ENCODE measurements at places on chromosomes 3 and 15. TPM values are rescaled to one million over a fixed set of nuclear protein-coding genes. Genes with fewer than 3 reads are reported as not detected.
A peak's percentile ranks its signal among the peaks of the same experiment; 100 is the strongest.

Gene UPK1B
- not detected for total RNA-seq

DNA sequence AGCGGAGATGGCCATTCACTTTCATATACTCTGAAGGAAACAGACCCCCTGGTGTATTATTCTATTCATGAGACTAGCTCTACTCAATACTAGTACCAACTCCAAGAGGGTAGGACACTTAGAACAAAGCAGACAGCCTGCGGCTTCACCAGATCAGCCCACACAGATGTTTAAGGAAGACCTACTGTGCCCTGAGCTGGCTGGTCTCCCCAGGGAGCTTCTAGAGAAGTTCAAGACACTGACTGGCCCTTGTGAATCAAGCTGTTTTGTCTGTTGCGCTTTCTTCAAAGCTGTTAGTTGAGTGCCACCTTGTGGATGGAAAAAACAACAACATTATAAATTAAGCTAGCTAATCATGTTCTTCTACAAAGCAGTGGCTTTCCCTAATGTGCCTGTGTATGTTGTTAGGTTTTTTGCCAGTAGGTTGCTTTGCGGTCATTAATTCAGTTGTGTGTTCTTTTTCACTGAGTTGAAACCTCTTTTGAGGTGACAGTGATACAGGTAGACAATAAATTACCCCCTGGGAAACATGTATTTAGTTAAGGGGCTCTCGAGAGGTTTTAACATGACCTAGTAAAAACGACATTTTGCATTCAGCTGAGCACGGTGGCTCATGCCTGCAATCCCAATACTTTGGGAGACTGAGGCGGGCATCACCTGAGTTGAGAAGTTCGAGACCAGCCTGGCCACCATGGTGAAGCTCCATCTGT lies 64.2 kb upstream of the MYZAP start:
- H3K4me3 ChIP-seq: no peak overlapping the region
- no peaks in the 10 kb centered on the region for H3K36me3 ChIP-seq
- peak; percentile 83 for DNase-seq
- peaks cover 22% of the 10 kb centered on the region for H3K4me1 ChIP-seq
- H3K27ac ChIP-seq: no peak overlapping the region
- H3K27me3 ChIP-seq: no peaks in the 10 kb centered on the region

Gene RPL35A
- 1,573 TPM for total RNA-seq

- DNase-seq: no peak
- no peak overlapping the region for H3K27ac ChIP-seq
- H3K4me1 ChIP-seq: no peaks in the 10 kb centered on the region
These were observed 61.2 kb downstream of the IQGAP1 start for GRCh38 chr15:90449206-90449735.

Gene ACAN
- total RNA-seq: 0.34 TPM

- no peaks in the 10 kb centered on the region for H3K27me3 ChIP-seq
- no peaks in the 10 kb centered on the region for H3K4me1 ChIP-seq
- H3K4me3 ChIP-seq: no peak overlapping the region
- DNase-seq: peak; percentile 9
- H3K36me3 ChIP-seq: no peaks in the 10 kb centered on the region
- H3K27ac ChIP-seq: no peak overlapping the region
These were observed 481.7 kb upstream of the TGFBR2 start for GRCh38 chr3:30124435-30125370.

DNA sequence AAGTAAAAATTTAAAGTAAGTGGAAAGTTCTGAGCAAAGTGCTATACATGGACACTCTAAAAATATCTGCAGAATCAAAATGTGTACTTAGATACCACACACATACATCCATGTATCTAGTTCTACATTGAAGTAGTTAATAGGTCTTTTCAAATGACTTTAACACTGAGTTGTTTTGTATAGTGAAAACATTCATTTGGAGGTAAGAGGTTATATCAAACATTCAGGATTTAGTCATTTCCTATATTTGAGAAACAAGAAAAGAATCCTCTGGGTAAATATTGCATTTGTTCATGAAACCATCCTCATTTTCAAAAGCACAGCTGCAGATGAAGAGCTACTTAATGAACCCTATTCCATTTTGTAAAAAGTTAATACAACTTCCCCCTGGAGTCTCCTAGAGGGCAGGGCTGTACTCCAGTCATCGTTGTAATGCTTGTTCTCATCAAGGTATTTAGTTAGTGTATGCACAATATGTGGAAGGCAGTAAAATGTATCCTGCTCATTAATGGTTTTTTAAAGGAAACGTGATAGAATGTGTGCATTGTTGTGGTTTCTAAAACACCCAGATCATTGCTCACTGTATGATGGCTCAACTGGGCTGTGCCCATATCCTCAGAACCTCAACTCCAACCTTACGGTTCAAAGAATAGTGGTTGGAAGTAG lies 26.2 kb downstream of the ARPP21 start:
- no peaks in the 10 kb centered on the region for H3K4me1 ChIP-seq
- H3K27me3 ChIP-seq: no peaks in the 10 kb centered on the region
- H3K27ac ChIP-seq: no peak overlapping the region
- no peaks in the 10 kb centered on the region for H3K36me3 ChIP-seq
- DNase-seq: no peak
- H3K4me3 ChIP-seq: no peak overlapping the region
